ENCODE measurements at places on chromosomes 6 and 20.

DNA sequence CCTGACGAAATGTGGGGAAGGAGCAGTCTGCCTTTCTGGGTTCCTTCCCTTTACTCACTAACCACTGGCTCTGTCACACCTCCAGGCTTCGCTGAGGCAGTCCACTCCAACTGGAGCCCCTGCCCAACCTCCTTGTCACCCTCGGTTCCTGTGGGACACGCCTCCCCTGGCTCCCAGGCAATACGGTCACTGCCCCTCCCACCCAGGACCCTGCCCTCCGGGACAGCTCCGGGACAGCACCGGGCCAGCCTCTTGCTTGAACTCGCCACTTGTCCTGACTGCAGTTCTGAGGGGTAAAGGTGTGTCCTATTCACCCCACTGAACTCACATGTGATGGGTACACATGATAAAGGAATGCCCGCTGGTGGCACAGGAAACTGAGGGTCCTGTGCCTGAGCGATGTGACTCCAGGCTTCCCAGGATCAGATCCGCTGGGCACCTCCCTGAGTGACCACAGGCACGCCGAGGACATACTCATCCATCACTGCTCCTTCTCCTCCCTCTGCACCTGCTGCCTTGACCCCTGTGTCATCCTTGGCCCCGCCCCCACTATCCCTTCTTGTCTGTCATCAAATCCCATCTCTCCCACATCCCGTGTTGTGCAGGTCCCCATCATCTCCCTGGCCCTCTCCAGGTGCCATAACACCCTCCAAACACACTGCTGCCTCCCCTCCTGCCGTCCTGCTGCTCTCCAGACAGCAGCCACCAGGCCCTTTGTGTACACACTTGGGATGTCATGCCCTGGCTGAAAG lies 7.9 kb downstream of the SDCBP2 start:
- no peak for DNase-seq

DNA sequence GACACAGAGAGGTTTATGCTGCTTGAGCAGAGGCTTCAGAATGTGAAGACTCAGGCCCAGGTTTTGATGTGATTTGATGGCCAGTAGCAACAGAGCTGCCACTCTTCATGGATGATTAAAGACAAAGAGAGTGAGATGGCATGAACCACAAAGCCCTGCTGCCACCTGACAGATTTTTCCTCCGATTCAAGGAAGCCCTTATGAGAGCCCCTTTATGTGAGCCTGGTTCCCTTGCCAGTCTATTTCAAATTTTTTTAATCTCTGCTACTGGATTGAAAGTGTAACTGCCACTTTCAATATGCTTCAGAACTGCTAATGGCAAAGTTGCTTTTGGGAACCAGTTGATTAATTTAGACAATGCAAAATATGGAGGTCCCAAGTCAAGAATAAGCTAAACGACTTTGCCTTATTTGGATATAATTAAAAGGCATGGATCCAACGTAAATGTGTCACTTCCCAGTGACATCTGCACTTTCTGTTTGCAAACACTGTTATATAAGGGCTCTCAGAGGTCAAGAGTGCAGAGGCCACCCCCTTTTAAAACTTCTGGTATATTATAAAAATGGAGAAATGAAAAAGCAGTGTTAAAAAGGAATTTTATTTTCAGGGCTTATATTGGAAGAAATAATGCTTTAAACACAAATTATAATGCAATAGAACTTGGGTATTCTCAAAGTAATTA lies 238.9 kb upstream of the FLRT3 start:
- no peak for DNase-seq

DNA sequence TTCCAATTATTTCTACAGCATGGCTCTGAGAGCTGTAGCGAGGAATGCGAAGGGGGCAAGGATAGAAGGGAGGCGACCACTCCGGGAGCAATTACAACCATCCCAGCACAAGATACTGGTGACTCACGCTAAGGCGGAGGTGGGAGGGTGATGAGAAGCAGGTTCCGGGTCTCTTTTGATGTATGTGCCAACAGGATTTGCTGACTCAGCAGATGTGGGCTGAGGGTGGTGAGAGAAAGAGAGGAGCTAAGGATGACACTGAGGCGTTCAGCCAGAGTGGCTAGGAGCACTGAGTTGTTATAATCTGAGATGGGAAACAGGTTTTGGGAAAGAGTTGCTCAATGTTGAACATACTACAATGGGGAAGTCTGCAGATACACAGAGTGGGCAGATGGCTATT lies 9.3 kb upstream of the TXNDC5 start:
- no peak for DNase-seq

DNA sequence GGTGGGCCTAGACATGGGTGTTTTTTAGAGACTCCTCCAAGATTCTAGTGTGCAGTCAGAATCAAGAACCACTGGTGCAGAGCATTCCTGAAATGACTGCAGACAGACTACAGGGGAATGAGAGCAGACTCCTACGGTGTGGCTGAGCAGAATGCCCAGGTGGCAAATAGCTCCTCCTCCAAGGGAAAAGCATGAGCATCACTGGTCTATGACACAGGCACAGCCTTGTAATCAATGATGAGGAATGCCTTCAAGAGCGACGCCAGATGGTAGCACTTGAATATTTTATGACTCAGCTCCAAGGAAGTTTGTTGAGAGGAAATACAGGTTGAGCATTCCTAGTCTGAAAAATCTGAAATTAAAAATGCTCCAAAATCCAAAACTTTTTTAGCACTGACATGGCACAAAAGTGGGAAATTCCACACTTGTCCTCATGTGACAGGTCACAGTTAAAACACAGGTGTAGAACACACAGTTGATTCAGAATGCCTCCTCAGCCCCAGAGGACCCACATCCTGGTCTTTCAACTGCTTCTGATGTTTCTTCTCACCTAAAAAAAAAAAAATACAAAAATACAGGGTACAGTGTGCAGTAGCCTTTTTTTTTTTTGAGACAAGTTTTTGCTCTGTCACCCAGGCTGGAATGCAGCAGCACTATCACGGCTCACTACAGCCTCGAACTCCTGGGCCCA lies 10.6 kb upstream of the FAM8A1 start:
- DNase-seq = peak; percentile 72

DNA sequence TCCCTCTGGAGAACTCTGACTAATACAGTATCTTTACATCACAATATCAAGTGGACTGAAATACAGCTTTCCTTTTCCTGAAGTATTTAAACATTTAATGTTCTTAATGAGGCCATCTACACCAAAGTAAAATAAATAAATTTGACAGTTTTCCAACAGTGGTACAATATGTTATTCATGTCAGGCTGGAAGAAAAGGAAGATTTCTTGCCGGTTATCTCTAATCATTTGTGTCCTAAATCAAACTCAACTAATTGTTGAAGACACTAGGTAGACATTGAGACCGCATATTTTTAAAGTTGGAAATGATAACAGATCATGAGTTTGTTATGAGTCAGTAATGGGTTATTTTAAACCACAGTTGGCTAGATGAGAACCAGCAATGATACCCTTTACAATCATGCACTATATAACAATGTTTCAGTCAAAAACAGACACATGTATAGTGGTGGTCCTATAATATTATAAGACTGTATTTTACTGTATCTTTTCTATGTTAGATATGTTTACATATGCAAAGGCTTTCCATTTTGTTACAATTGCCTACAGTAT lies 241.6 kb downstream of the LMBRD1 start:
- no peak for DNase-seq

GRCh38 chr20:44851545-44851944 lies 34.0 kb upstream of the YWHAB start:
- DNase-seq = no peak

DNA sequence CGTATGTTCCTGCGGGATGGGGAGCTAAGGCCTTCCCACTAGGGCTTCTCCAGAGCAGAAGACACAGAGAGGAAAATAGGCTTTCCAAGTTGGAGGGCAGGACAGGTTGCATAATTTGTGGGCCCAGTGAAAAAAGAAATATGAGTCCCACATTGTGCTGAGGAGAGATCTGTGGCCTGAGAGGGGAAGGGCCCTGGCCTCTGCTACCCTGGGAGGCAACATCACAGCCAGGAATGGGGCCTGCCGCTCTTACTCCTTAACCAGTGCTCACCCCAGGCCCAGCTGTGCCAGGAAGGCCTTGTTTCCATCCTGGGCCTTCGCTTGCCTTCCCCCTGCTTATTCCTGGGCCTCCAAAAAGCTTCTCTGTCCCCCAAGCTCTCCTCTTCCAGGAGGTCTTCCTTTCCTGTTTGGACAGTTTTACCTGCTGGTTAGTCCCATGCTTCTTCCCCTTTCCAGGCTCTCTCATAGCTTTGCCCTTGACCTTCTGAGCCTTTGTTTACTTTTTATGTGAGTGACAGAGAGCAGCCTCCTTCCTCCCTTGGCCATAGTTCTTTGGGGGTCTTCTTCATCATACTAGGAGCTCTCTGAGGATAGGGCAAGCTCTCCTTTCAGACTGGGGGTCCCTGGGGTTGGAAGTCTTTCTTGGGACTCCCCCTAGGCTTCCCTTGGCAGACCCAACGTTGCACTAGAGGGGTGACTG lies 26.2 kb upstream of the VEGFA start:
- DNase-seq = no peak

GRCh38 chr6:148382861-148383260 lies 40.2 kb downstream of the SASH1 start:
- no peak for DNase-seq

GRCh38 chr6:87161299-87161698 lies 5.9 kb downstream of the ZNF292 start:
- no peak for DNase-seq

DNA sequence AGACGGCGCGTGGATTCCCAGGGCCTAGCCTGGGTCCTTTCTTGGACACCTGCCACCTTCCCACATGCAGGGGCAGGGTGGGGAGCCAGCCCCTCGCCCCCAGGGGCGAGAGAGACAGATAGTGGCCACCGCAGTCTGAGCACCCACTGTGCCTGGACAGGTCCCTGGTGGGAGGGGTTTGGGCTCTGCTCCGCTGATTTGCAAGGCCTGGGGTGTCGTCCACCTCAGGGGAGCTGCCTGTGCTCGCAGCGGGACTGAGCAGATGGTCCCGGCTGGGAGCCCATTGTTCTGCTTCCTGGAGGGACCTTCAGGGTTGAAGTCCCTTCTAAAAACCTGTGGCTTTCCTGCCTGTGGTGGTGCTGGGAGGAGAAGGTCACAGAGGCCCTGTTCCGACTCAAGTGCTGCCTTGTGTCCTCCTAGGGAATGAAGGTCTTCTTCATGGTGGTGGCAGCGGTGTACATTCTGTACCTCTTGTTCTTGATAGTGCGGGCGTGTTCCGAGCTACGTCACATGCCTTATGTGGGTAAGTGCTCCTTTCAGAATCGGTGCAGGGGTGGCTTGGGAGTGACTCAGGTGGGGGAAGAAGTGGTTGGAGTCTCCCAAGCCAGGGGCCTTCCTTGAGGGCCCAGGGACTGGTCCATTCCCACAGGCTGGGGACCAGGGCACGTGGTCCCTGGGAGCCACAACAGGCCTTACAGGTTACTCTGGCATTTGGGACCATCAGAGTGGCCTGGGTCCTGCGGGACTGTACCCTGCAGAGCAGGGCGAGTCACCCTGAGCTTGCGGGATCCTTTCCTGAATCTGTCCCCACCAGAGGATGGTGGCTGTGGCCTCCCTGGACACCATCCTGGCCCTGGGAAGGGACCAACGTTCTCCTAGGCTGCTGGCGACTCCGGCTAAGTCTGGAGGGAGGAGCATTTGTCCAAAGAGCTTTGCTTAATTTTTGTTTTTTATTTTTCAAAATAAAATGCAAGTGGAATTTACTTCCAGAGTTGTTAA lies 19.6 kb downstream of the DYNLT1 start:
- DNase-seq = no peak

GRCh38 chr6:113111550-113111949 lies 745.6 kb upstream of the MARCKS start:
- DNase-seq = no peak

DNA sequence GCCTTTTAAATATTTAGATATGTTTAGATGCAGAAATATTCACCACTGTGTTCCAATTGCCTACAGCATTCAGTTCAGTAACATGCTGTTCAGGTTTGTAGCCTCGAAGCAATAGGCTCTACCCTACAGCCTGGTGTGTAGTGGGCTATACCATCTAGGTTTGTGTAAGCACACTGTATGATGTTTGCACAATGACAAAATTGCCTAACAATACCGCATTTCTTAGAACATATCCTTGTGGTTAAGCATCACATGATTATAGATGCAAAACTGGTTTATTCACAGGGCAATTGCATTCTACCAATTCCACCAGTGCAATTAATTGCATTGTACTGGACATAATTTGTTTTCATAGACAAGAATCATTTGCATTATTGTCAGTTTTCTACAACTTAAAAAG lies 7.9 kb upstream of the SLC22A16 start:
- no peak for DNase-seq

DNA sequence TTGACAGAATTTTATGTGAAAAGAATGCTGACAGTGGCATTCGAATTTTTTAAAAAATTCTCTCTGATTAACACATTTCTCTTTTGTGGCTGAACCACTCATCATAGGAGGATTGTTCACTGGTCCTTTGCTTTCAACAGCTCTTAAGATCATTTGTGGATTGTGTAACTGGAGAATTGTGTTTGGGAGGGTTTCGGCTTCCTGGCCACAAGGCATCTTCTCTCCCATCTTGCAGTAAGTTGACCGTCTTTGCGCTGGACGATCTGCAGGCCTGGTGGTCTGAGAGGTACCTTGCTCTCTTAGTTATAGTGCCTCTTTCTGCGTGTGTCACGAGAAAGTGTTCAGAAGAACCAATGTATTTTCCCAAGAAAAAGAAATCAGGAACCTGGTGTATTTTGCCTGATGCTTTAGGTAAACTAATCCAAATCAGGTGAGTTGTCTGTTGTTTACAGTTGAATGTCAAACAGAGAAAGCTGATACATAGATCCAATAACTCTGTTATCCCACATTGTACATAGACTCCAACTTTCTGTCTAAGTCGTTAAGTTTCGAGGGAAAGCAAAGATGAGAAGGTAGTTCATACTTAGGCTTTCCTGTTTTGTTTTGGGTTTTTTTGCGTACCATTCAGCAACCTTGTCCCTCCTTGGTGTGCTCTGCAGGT lies 14.8 kb upstream of the EXOC2 start:
- no peak for DNase-seq

GRCh38 chr6:139156551-139156950 lies 21.7 kb downstream of the HECA start:
- DNase-seq = no peak

- DNase-seq = no peak
These were observed 53.0 kb downstream of the SNAP25 start for GRCh38 chr20:10271494-10272219.

- DNase-seq = no peak
These were observed 231.0 kb upstream of the PRND start for GRCh38 chr20:4490606-4491280.

GRCh38 chr6:11266926-11267325 lies 34.5 kb upstream of the NEDD9 start:
- DNase-seq = no peak

- no peak for DNase-seq
These were observed 113.0 kb downstream of the CHD6 start for GRCh38 chr20:41505184-41505583.

- DNase-seq = peak; percentile 24
These were observed 341.6 kb downstream of the NRN1 start for GRCh38 chr6:5665173-5665572.

DNA sequence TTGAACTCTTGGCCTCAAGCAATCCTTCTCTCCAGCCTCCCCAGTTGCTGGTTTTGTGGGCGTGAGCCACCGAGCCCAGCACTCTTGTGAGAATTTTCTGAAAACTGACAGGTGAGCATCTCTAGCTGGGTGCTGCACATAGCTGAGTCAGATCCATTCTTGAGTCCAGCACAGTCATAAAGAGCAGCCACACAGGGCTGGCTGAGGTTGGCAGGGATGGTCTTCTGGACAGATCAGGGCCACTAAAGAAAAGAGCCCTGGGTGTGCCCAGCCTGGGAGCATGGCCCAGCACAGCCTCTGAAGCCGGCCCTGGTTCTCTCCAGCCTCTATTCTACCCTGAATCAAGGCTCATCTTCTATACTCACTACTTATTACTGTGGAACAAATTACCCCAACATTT lies 11.5 kb downstream of the DLGAP4 start:
- DNase-seq = no peak

All from NCI-H510A (cell line).